Renal pelvis (tissue), 12 donors: ENCODE measurements at places on chromosomes 7 and 10. TPM values are rescaled to one million over a fixed set of nuclear protein-coding genes. Genes with fewer than 3 reads are reported as not detected.

ELFN1 gene
- 18.3 TPM for polyA plus RNA-seq

GRM3 gene
- 0.22 TPM for polyA plus RNA-seq

ACTR1A gene
- polyA plus RNA-seq = 79.2 TPM

KIF20B gene
- polyA plus RNA-seq = 14.6 TPM
